ENCODE measurements at places on chromosomes 13 and 19. TPM values are rescaled to one million over a fixed set of nuclear protein-coding genes. Genes with fewer than 3 reads are reported as not detected.

DNA sequence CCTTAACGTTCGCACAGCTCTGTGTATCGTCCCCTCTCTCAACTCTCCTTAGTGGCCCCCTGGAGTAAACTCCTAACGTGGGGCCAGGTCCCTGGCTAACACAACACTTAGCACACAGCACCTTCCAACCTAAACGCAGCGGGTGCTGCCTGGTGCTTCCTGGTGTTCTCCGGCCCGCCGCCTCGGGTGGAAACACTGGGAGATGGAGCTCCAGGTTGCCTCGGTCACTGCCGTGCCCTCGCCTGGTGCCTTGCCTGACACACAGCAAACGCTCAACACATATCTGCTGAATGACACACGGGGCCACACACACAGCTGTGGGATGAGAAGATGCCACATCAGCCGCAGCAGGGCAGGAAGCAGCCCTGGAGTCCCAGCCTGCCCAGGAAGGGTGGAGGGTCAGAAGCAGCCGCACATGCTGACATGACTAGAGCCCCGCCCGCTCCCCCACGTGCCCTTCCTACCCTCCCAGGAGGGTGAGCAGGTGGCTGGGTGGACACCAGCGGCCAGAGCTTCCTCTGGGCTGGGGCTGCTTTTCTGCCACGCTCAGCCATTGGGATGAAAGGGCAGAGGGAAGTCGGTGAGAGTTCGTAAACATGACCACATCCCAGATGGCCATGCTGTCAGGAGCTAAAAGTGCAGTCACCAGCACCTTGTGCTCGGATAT is 6.6 kb downstream of the PEPD start:
- DNase-seq: peak; percentile 85

- peak; percentile 84 for DNase-seq
These were observed at the start of gene EPSTI1 for GRCh38 chr13:42991898-42992763. TSS of gene EPSTI1 (minus strand) at chr13:42992241. CDS start at chr13:42992165, 76 bp downstream.

The GRIN2D gene
- not detected for total RNA-seq

DNA sequence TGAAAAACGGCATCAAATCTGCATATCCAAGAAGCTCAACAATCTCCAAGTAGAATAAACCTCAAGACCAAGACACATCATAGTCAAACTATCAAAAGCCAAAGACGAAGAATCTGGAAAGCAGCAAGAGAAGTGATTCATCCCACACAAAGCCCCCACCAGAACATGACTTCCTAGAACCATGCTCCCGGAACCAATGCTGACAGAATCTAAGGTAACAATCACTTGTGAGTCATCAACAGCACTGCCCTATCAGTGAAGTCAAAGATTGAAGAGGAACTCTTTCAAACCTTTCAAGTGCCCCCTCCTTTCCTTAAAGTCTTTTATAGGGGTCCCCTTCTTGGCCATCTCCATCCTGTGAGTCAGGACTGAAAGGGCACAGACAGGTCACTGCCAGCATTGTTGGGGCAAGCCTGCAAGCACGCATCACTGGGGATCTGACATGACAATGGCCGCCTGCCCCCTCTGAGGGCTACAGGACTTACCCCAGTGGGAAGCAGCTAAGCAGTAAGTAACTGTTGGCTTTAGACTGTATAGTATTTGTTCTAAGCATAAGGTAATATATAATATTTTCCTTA is at the start of gene CCDC70:
TSS of gene CCDC70 (plus strand) at position 247 of the 578 bp plus-strand sequence. CDS start 3,443 bp downstream, outside the sequence.
- no peak for DNase-seq

DNA sequence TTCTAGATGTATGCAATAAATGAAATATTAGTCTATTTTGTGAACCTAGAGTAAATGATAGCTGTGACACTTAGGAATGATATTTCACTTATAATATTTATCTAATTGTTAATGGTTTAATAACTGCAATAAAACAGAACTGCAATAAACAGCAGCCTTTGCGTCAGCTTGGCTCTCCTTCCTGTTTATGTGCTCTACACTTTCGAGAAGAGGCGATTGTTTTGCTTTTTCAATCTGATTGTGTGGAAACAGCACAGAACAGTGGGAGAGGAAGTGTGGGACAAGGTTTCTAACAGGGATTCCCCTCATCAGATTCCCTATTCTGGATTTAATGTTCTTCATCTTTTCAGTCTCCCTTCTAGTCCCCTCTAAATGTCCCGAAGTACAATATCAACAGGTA is 17.3 kb upstream of the TRPC4 start:
- DNase-seq: no peak

The TMEM91 gene
- 8.3 TPM for total RNA-seq

GRCh38 chr13:40170091-40170490 is 496.4 kb downstream of the FOXO1 start:
- DNase-seq: no peak

Measured in Peyer's patch (tissue), 4 donors.